ENCODE measurements at places on chromosomes 1 and 21. TPM values are rescaled to one million over a fixed set of nuclear protein-coding genes. Genes with fewer than 3 reads are reported as not detected.

The LCE1E gene
- total RNA-seq: not detected

The OXCT2 gene
- total RNA-seq: not detected

The HNRNPCL4 gene
- total RNA-seq: not detected

The CFAP107 gene
- total RNA-seq: 1.3 TPM

The TOMM20 gene
- 116 TPM for total RNA-seq

- no peaks in the 10 kb centered on the region for H3K4me1 ChIP-seq
- H3K27ac ChIP-seq: no peak overlapping the region
- H3K36me3 ChIP-seq: no peaks in the 10 kb centered on the region
- no peak overlapping the region for H3K4me3 ChIP-seq
- no peaks in the 10 kb centered on the region for H3K27me3 ChIP-seq
- DNase-seq: no peak
Measured at GRCh38 chr1:13450204-13450603, 40.0 kb downstream of the PRAMEF20 start.

- no peak overlapping the region for H3K4me3 ChIP-seq
- no peaks in the 10 kb centered on the region for H3K27me3 ChIP-seq
- no peaks in the 10 kb centered on the region for H3K4me1 ChIP-seq
- no peaks in the 10 kb centered on the region for H3K36me3 ChIP-seq
- H3K27ac ChIP-seq: no peak overlapping the region
Measured at GRCh38 chr1:231761747-231762541, 135.4 kb downstream of the DISC1 start.

DNA sequence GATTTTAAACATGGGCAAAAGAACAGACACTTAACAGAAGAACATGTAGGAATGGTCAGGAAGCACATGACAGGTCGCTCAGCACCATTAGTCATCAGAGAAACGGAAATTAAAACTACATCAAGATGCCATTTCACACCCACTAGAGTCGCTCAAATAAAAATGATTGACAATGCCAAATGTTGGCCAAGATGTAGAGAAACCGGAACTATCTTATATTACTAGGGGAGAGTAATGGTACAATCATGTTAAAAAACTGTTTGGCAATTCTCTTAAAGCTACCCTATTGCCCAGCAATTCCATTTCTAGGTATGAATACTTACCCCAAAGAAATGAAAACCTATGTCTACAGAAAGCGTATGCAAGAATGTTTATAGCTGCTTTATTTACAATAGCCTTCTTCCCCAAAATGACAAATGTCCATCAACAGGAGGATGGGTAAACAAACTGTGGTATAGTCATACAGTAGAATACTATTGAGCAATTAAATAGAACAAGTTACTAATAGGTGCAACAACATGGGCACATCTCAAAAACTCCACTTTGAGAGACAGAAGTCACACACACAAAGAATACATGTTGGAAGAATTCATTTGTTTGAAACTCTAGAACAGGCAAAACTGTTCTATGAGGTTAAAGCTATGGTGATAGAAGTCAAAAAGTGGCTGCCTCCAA, 92.8 kb downstream of the ETS2 start:
- H3K27ac ChIP-seq: peak overlapping the region; percentile 35
- H3K27me3 ChIP-seq: no peaks in the 10 kb centered on the region
- H3K4me1 ChIP-seq: peaks cover 13% of the 10 kb centered on the region
- H3K4me3 ChIP-seq: no peak overlapping the region
- no peak for DNase-seq

DNA sequence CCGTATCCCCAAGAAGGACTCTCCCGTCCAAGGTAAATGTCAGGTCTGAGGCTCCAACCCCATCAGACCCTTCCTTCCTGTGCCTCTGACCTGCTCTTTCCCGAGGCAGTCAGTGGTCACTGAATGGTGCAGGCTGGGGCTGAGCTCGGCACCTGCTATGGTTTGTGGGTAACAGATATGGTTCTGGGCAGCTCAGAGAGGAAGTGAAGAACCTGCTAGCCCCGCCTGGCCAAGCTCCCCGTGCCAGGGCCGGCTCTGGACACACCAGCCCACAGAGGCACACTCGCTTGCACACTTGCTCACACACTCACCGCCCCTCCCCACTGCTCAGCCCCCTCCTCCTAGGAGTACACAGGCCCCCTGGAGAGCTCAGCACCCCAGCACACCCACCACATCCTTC, 16.4 kb downstream of the NCMAP start:
- DNase-seq: no peak
- H3K4me1 ChIP-seq: no peaks in the 10 kb centered on the region
- no peaks in the 10 kb centered on the region for H3K36me3 ChIP-seq
- H3K27ac ChIP-seq: no peak overlapping the region
- H3K27me3 ChIP-seq: no peaks in the 10 kb centered on the region

DNA sequence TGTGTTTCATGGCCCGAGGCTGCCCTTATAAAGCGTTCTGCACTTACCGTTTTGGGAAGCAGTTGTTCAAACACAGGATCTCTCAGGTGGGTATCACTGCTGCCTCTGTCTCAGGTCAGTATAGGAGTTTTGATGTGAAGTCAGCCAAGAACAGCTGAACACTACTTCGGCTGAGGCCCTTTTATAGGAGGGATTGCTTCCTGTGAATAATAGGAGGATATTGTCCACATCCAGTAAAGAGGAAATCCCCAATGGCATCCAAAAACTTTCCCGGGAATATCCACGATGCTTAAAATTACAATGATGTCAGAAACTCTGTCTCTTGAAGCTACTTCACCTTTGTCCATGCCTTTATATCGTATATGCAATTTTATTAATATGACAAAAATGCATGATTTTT, at the start of gene SELE:
Gene SELE (minus strand): TSS at position 156 of the 400 bp plus-strand sequence. CDS start 467 bp downstream, outside the sequence.
- no peak for DNase-seq
- no peaks in the 10 kb centered on the region for H3K4me1 ChIP-seq
- H3K36me3 ChIP-seq: no peaks in the 10 kb centered on the region
- H3K27ac ChIP-seq: no peak within 1 kb of the TSS

DNA sequence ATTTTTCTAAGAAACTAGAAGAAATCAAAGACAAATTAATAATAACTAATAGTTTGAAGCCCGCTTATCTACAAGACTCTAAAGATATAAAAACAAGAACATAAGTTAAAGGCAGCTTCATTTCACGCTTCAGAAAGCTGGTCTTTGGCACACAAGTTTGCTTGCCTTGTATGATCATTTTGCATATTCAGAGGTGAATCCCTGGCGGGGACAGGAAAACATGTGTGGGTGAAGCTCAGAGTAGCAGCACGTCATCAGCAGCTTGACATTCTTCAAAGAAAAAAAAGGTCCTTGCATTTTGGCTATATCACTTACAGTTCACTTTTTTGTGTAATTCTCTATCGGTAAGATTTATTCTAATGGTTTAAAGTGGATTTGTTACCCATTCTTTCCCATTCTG, 1911.8 kb downstream of the MRPL39 start:
- no peak overlapping the region for H3K4me3 ChIP-seq
- no peaks in the 10 kb centered on the region for H3K27me3 ChIP-seq
- no peak for DNase-seq
- no peak overlapping the region for H3K27ac ChIP-seq
- no peaks in the 10 kb centered on the region for H3K36me3 ChIP-seq
- H3K4me1 ChIP-seq: no peaks in the 10 kb centered on the region

DNA sequence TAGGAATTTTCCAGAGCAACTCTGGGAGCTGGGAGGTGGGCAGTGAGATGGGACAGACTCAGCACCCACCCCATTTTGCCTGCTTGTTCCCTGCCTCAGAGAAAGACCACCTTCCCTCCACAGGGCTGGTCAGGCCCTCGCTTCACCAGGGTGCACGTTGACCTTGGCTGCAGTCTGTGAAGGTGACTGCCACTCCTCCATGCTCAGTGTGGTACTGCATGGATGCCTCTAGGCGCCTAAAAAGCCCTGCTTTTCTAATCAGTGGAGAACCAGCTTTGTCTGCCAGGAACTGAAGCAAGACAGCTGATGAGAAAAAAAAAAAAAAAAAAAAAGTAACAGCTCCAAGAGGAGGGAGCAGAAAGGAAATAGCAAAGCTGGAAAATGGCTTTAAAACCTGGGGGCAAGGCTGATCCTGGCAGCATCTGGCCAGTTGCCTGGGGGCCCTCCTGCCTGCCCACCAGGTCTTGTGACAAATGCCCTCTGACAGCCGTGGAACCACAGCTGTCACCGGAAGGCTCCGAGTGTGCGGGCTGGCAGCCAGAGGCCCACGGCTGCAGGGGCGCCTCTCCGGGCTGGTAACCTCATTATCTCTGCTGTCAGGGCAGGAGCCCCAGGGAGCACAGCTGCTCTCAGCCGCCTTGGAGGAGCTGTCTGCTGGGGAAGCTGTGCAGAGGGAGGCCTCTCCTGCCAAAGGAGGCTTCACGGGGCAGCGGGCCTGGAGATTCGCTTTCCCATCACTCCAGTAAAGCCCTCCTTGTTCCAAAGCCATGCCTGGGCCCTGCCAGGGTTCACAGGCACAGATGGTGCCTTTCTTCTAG, 13.7 kb downstream of the KIAA1614 start:
- no peak overlapping the region for H3K4me3 ChIP-seq
- H3K27ac ChIP-seq: peak overlapping the region; percentile 65
- no peaks in the 10 kb centered on the region for H3K27me3 ChIP-seq
- no peaks in the 10 kb centered on the region for H3K36me3 ChIP-seq
- DNase-seq: no peak

DNA sequence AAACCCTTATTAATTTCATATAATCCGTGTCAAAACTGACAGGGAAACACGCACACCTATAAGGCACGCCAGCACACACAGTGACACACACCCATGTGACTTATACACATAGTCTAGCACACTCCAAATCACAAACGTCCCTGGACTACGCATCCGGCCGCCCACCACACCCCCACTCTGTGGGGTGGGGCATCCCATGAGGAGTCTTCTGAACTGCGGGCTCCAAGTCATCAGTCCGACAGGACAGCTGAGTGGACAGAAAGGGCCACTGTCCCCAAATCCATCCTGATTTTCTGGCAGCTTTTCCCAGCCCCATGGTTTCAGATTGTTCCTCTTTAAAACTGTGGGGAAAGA, 829 bp downstream of the PEA15 start:
- peaks cover 63% of the 10 kb centered on the region for H3K4me1 ChIP-seq
- H3K27me3 ChIP-seq: no peaks in the 10 kb centered on the region
- DNase-seq: peak; percentile 53
- H3K36me3 ChIP-seq: no peaks in the 10 kb centered on the region
- peak overlapping the region; percentile 91 for H3K27ac ChIP-seq
- H3K4me3 ChIP-seq: peak overlapping the region; percentile 97

DNA sequence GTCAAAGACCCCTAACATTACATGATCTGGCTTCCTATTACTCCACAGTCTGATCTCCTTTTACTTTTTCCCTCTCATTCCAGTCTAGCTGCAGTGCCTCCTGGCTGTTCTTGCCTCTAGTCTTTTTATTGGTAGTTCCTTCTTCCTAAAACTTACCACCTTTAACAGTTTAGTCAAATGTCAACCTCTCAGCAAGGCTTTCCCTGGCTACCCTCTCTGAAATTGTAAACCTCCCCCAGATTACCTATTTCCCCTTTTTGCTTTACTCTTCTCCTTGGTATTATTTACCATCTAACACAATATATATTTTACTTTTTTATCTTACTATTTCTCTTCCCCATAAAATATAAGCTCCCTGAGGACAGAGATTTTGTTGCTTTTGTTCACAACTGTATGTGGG, 129.6 kb downstream of the CLEC20A start:
- peaks cover 8% of the 10 kb centered on the region for H3K4me1 ChIP-seq
- no peaks in the 10 kb centered on the region for H3K27me3 ChIP-seq
- H3K36me3 ChIP-seq: no peaks in the 10 kb centered on the region
- DNase-seq: no peak
- no peak overlapping the region for H3K27ac ChIP-seq

DNA sequence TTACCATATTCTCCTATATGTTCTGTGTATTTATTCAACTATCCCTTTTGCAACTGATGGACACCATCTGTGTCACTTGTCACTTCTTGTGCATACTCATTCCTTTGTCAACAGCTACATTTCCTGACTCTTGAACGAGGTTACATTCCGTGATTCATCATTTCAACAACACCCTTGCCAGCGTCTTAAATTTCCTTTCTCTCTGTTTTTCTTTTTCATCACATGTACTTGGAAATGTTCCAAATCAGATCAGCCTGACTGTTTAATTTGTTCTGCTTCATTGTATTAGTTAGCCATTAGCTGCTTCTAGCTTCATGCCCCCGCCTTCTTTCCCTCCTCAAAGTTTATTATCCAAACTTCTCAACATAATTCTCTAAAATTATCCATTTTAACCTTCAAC, 173.0 kb downstream of the ADGRL4 start:
- H3K27ac ChIP-seq: no peak overlapping the region
- H3K36me3 ChIP-seq: no peaks in the 10 kb centered on the region
- no peaks in the 10 kb centered on the region for H3K27me3 ChIP-seq
- no peaks in the 10 kb centered on the region for H3K4me1 ChIP-seq

DNA sequence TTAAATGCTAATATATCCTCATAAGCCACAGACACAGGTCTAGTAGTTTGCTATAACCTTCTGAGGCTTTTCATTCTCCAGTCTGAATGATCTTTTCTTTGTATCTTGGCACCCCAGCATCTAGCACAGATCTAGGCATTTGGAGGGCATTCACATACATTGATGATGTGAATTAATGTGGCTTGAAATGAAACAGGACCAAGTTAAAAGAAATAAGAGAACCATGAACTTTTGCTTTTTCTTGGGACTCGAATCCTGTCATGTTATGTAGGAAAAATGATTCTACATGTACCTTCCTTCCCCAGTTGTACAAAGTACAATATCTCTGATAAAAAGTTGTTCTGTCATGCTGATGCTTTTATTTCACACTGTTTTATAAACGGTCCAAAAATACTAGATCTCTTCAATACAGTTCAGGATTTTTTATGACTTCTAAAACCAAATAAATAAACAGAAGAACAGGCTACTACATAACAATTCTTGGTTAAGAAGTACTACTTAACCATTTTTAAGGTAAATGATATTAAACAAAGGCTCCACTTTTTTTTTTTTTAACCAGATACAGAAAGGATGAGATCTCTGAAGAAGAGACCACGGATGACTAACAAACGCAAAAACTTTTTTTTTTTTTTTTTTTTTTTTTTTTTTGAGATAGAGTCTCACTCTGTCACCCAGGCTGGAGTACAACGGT, 3.0 kb downstream of the SORT1 start:
- H3K4me1 ChIP-seq: peaks cover 76% of the 10 kb centered on the region
- no peak for DNase-seq
- H3K27ac ChIP-seq: peak overlapping the region; percentile 83

GRCh38 chr1:218459878-218460711, 115.0 kb downstream of the TGFB2 start:
- no peaks in the 10 kb centered on the region for H3K27me3 ChIP-seq
- peaks cover 28% of the 10 kb centered on the region for H3K4me1 ChIP-seq
- peak overlapping the region; percentile 77 for H3K27ac ChIP-seq
- H3K4me3 ChIP-seq: no peak overlapping the region
- DNase-seq: no peak
